ENCODE measurements at places on chromosomes 16 and 17. TPM values are rescaled to one million over a fixed set of nuclear protein-coding genes. Genes with fewer than 3 reads are reported as not detected.

DNA sequence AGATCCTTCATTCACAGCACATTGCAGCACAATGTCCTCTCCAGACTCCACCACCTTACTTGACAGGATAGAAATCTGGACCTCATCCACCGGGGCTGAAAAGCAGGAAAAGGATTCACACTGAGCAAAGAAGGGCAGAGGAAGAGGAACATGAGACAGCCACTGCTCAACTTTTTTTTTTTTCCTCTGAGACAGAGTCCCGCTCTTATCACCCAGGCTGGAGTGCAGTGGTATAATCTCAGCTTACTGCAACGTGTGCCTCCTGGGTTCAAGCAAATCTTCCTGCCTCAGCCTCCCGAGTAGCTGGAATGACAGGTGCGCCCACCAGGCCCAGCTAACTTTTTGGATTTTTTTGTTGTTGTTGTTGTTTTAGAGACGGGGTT, 34.4 kb downstream of the PECAM1 start:
- no peak for DNase-seq

DNA sequence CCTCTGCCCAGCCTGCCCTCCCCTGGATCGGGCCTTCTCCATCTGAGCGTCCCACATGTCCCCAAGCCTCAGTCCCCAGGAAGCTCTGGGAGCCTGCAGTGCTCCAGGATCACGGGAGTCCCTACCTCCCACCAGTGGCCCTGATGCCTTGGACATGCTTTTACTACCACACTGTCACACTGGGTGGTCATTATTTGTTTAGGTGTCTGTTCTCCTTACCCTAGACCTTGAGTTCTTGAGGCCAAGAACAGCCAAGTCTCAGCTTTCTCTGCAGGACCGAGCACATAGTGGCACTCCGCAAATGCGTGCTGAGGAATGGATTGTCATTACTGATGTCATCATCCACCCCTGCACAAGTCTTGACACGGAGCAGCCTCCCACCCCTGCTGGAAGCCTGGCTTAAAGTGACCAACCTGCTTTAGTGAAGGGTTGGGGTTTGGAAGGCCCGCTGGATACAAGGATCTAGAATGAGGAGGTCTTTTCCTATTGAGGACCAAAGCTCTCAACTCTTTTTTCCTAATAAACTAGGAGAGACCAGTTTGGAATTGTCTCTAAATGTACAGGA, 132.9 kb upstream of the CRHR1 start:
- no peak for DNase-seq

DNA sequence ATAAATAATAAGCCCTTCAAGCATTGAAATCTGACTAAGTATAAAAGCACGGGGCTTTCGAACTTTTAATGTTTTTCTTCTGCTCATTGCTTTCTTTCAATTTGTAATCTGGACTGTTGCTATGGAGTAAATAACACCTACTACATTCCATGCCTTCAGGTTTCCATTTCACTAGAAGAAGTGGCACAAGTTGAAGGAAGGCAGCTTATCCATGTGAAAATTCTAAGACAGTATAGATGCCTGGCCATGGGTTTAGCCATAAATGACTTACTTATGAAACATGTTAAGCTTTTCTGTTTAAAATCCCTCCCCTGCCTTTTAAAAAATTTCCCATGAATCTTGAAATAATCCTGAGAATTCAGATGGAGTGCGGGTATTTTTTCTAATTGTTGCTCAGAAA, 30.6 kb downstream of the KCNJ16 start:
- DNase-seq: no peak

DNA sequence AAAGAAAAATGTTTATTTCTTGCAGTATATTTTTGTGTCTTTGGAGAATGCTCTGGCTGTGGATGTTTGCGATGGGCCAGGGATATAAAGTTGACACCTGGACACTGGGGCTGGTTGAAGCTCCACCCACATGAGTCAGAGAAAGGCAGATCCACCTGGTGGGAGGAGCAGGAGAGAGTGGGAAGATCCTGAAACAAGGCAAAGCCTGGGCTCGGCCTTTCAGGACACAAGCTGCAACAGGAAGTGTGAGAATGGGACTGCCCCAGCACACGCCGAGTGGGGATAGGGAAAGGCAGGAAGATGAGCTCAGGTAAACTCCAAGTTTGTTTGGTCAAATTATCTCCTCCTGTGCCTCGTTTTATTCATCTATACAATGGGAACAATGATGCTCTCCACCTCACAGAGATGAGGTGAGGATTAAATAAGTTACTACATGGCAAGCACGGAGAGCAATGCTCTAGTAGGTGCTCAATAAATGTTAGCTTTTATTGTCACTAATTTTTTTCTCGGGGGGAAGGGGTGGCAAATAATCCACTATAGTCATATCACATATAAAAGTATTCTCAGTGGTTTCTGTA, 21.4 kb upstream of the PITPNM3 start:
- no peak for DNase-seq

DNA sequence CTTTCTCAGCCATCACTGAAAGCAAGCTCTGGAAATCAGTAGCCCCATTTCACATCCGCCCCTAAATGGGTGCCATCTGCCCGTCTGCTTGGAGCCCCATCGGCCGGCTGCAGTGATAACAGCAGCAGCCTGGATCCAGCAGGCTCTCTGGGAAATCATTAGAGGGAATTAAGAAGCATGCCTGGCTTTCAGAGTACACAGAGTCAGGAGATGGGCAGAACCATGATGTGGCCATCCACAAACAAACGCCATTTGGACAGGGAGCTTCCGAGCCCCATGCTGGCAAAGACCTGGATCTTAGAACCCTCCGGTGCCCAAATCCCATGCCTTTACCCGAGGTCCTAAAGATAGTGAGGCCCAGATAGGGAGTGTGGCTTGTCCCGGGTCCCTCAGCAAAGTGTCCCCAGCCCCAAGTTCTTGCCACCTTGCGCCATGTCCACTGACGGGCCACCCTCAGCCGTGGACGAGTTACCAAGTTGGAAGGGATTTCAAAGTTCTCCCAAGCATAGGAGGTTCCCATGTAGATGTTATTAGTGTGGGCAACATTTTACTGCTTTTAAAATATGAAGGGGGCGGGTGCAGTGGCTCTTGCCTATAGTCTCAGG, 1.0 kb upstream of the LITAF start:
- DNase-seq: no peak

- DNase-seq: no peak
These were observed 9.0 kb downstream of the SMYD4 start for GRCh38 chr17:1820528-1821252.

DNA sequence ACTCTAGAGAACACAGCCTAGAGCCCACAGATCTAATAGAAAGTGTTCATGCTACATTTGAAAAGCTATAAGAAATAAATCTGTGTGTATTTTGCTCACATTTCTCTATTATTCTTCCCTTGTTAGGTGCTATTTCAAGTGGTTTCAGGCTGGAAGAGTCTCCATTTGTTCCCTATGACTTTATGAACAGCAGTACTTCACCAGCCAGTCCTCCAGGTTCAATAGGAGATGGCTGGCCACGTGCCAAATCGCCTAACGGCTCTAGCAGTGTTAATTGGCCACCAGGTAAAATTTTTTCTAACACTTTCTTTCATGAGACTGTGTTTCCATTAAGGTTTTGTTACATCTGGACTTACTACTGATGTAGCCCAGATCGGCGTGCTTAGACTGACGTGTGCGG, 30.7 kb upstream of the SLC5A11 start:
- no peak for DNase-seq

DNA sequence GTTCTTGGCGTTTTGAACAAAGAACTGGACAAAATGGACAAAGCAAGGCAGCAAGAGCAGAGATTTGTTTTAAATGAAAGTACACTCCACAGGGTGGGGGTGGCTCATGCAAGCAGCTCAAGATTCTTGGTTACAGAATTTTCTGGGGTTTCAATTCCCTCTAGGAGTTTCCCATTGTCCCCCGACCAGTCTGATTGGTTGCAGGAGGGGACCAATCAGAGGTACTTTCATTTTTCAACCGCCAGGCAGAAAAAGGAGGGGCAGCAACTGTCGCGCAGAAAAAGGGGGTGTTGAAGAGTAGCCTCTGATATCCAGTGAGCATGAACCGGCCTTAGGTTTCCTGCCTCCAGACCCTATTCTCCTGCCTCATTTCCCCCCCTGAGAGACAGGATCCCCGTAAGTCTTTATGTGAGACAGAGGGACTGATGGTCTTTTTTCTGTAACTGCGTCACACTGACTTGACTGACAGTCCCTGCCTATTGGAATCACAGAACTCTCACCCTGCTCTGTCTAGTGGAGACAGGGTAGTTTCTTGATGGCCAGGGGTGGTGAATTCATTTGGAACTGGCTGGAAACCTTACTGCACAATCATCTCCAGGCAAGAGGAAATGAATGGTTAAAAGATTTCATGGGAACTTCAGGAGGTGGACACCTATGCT, 59.4 kb upstream of the ALOX12 start:
- peak; percentile 15 for DNase-seq

- DNase-seq: no peak
These were observed 885 bp upstream of the SLC35B1 start for GRCh38 chr17:49708515-49709183.

- no peak for DNase-seq
These were observed 31.0 kb downstream of the ZNRF1 start for GRCh38 chr16:75029854-75030253.

DNA sequence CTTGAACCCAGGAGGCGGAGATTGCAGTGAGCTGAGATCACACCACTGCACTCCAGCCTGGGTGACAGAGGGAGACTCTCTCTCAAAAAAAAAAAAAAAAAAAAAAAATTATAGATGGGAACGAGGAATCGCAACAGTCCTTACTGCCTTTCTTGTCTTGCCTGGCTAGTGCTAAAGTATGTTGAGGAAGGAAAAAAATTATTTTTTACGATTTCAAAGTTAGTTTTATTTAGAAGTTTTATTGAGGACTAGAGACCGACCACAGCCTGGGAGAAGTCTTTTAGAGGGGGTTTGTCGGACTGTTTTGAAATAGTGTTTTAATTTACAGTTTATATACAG, 15.8 kb upstream of the DNAH17 start:
- no peak for DNase-seq

GRCh38 chr16:49405530-49405929, 31.9 kb downstream of the C16orf78 start:
- no peak for DNase-seq

DNA sequence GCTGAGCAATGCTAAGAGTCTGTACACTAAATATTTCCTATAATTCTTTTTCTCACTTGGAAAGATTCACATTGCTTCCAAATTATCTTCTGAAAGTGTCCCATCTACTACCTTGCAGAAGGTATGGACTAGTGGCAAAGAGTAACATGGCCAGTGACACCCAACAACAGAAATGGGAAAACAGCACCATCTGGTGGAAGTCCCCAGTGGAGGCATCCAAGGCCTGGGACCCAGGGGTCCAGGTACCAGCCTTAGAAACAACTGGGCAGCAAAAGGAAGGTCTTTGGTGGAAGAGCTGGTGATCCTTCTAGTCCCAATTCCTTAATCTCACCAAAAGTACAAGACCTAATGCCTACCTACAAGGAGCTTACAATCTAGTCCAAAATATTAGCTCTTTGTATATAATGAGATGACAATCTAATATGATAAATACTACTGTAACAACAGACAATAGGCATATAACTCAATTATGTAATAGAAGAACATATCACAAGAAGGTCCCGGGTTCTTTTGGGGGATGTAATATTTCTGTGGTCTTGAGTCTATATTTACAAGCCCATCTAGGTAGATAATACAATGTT, 55.3 kb downstream of the SKAP1 start:
- no peak for DNase-seq

GRCh38 chr16:28604186-28604565, 5.7 kb downstream of the SULT1A1 start:
- no peak for DNase-seq

DNA sequence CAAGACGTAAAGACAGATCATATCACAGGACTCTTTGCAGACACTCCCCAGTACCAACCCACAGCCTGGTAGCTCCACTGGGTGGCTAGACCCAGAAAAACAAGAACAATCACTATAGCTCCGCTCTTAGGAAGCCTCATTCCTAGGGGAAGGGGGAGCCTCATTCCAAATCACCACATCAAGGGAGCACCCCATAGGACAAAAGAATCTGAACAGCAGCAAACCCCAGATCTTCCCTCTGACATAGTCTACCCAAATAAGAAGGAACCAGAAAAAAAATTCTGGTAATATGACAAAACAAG, 237.8 kb downstream of the CEP112 start:
- DNase-seq: no peak

- DNase-seq: no peak
These were observed 172.3 kb downstream of the KATNIP start for GRCh38 chr16:27722207-27722606.

GRCh38 chr17:44350733-44351226, 5.7 kb downstream of the GRN start:
- no peak for DNase-seq

DNA sequence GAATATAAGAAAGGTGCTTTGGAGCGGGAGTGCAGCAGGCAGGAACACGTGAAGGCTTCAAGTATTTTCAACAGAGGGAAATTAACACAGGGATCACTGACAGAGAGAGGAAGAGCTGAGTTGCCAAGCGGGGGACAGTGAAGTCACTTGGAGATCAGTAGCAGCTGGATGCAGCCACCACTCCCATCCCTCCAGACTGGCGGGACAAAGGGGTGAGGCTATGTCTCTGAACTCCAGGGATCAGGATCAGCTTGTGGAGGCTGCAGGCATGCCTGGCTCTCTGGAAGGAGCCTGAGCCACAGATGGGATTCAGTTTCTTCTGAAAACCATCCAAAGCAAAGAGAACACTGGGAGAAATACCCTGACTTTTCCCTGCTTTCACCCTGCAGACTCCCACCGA, 113.7 kb upstream of the IRX3 start:
- no peak for DNase-seq

- DNase-seq: peak; percentile 58
These were observed 74.0 kb downstream of the CMC2 start for GRCh38 chr16:80932708-80933095.

- no peak for DNase-seq
These were observed 71.1 kb downstream of the CMIP start for GRCh38 chr16:81515721-81516120.

DNA sequence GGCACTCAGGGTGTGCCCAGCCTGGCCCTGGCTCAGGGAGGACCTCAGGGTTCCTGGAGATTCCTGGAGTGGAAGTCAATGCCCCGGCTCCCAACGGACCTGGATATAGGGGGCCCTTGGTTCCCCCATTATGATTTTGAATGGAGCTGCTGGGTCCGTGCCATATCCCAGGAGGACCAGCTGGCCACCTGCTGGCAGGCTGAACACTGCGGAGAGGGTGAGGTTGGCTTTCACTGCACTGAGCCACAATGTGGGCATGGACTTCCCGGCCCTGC, 23.6 kb downstream of the USP6 start:
- no peak for DNase-seq

- no peak for DNase-seq
These were observed 61.2 kb downstream of the CLEC16A start for GRCh38 chr16:11005611-11005975.

The HCRT gene
- not detected for polyA plus RNA-seq

The SKAP1 gene
- 0.32 TPM for polyA plus RNA-seq

The NOTUM gene
- polyA plus RNA-seq: 2.7 TPM

The CDH5 gene
- polyA plus RNA-seq: 77.8 TPM

The COG8 gene
- 25.9 TPM for polyA plus RNA-seq

The WFDC1 gene
- polyA plus RNA-seq: 1.2 TPM

The ABCC6 gene
- polyA plus RNA-seq: 0.64 TPM

The CNGB1 gene
- not detected for polyA plus RNA-seq

The TNFRSF17 gene
- not detected for polyA plus RNA-seq

The CA5A gene
- 0.13 TPM for polyA plus RNA-seq

The NOD2 gene
- polyA plus RNA-seq: 1.9 TPM

The RND2 gene
- polyA plus RNA-seq: 1.5 TPM

The NDUFAB1 gene
- 94.8 TPM for polyA plus RNA-seq

The SSTR5 gene
- polyA plus RNA-seq: not detected

The RHBDL3 gene
- polyA plus RNA-seq: 1.6 TPM

Measured in muscle of arm (tissue), 14 donors.